Cerebellar cortex (tissue), 1 donor: ENCODE measurements at places on chromosomes 7 and 10.
A peak's percentile ranks its signal among the peaks of the same experiment; 100 is the strongest.

DNA sequence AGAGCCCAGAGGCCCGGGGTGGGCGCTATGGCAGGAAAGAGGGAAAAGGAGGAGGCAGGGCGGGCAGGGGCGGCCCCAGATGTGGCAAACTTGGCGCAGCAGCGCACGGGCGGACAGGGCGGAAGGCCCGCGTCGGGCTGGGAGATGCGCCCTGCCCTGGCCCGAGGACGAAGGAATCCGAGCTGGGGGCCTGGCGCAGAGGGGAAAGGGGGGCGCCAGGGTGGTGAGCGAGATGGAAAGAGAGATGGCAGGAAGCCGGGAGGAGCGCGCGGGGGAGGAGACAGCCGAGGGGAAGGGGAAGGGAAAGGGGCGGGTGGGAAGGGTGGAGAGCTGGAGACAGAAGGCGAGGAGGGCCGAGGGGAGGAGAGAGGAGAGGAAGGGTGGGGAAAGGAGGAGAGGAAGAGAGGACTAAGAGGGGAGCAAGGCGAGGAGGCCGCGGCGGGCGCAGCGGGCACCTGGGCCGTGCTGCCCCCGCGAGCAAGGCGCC is at the start of gene MARVELD1:
TSS of gene MARVELD1 (plus strand) at position 392 of the 487 bp plus-strand sequence. CDS start 147 bp downstream, outside the sequence.
- peak; percentile 63 for DNase-seq

- peak; percentile 70 for DNase-seq
Observed at GRCh38 chr7:117110480-117111315, 157.4 kb downstream of the ST7 start.

DNA sequence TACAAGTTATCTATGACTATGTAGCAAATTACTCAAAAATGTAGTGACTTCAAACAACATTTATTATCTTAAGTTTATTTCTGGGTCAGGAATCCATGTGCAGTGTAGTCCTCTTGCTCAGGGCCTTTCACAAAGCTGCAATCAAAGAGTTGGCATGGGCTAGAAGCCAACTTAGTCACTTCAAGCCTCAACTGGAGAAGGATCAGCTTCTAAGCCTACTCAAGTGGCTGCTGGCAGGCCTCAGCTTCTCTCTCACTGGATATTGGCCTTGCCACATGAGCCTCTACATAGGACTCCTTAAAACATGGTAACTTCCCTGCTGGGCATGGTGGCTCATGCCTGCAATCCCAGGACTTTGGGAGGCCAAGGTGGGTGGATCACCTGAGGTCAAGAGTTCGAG is 5.0 kb upstream of the NFE2L3 start:
- DNase-seq, result no peak

DNA sequence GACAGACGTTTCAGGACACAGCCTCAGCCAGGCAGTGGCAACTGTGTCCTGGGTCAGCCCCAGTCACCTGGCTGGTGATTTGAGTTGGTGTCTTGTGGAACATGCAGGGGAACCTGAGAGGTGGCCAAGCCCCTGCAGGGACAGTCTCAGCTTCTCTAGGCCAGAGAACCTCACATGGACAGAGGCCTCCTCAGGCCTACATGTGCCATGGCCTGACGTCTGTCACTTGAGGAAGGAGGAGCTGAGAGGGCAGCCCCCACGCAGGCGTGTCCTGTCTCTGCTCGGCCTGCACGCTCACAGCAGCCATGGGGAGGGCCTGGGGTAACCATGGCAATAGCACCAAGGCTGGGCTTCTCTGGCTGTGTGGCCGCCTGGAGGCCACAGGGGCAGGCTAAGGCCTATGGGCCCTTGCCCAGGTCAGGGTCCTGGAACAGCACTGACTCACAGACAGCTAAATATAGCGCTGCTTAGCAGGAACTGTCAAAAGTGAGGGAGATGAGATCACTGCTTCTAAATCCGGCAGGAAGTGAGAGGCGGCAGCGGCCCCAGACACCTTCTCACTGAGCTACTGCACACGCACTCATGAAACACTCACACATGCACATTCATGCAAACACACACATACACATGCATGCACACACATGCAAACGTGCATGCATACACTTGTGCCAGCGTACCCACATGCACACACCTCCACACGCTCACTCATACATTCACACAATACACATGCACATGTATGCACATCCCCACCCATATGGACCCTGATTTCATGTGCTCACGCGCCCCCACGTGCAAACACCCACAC is 57.0 kb downstream of the YKT6 start:
- DNase-seq, result no peak

- no peak for DNase-seq
Observed at GRCh38 chr7:127872122-127872521, 159.1 kb downstream of the LRRC4 start.

GRCh38 chr10:60944058-60944909 is at the start of gene RHOBTB1:
Gene RHOBTB1, minus strand, starts transcription at chr10:60944185. Its CDS starts 32,643 bp downstream, at chr10:60911542.
- DNase-seq, result peak; percentile 52

DNA sequence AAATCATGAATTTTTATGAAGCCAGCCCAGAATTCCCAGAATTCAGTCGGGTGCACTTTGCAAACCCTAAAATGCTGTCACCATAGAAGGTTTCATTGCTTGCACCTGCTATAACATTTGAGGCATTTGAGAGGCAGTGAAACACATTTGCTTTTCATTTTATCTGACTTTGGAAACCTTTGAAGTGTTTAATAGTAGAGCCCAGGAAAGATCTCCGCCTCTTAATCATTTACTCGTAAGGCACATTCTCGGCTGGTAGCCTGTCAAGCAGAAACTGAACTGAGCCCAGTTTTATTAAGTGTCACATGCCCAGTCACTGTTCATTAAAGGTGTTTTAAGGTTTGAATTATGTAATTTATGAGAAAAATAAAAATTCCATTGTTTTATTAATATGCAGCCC is 247.6 kb downstream of the EMX2 start:
- DNase-seq, result no peak

GRCh38 chr10:91022390-91022789 is 101.5 kb upstream of the ANKRD1 start:
- no peak for DNase-seq

DNA sequence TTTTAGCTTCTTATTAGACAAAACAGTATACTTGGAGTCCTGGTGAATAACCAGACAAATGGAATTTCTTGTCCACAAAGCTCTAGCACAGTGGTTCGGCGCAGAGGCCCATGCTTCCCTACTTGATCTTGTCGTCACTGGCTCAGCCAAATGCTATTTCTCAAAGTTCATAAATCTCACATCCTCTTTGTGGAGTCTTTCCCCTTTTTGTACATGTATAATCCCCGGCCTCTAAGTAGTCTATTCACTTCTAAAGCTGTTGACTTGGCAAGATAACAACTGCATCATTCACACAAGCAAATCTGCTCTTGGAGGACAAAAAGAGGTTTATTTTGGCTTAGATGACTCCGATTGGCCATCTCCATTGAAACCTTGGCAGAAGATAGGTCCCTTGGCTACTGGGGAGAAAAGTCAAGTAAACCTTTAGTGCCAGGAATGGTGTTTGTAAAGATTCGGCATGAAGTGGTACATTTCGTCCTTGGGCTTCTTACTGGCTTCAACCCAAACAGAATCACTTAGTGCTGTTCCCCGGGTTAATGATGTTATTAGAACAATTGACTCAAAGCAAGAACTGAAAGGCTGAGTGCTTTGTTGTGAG is 5.1 kb upstream of the AKR1E2 start:
- no peak for DNase-seq

DNA sequence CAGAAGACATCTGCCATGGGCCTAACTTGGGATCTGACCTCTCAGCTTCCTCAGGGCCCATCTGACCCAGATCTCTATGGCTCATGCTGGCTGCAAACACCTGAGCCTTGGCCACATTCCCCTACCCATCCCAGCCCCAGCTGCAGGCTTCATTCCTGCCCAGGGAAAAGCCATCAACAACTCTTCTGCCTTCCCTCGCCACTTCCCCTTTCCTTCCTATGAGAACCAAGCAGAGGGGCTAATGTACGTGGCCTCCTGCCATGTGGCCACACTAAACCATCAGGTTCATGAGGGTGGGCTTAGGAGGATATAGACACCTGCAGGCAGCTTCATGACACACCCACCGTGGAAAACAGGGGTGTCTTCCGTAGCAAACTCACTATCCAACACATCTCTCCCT is 312.2 kb downstream of the GALNT17 start:
- DNase-seq, result peak; percentile 47

DNA sequence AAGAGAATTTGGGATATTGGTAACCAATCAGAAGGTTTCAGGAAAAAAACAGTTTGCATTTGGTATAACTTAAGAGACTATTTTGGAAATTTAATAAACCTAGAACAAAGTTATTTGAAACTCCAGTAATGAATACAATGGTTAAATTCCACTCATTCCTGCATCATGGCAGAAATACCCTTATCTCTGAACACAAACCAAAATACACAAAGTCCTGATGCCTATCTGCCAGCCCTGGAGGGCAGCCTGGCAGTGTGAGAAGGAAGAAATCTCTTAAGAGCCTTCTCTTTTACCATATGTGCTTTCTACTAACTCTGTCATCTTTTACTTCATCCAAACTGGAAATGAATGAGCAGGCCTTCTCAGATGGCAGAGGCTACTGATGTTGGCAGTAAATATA is 147.1 kb upstream of the LYZL1 start:
- no peak for DNase-seq

- peak; percentile 37 for DNase-seq
Observed at GRCh38 chr10:31490858-31491504, 172.0 kb downstream of the ZEB1 start.

DNA sequence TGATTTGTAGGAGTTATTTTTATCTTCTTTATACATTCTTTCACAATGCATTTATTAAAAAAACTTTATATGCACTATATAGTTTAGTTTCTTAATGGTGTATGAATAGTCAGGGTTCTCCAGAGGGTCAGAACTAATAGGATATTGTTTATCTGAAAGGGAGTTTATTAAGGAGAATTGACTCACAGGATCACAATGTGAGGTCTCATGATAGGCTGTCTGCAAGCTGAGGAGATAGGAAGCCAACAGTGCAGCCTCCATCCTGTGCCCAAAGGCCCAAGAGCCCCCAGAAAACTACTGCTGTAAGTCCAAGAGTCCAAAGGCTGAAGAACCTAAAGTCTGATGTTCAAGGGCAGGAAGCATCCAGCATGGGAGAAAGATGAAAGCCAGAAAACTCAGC is 192.8 kb upstream of the AHR start:
- DNase-seq, result no peak

GRCh38 chr7:141416650-141417270 is 134.4 kb upstream of the AGK start:
- DNase-seq, result no peak

GRCh38 chr7:42994096-42994495 is 61.9 kb downstream of the MRPL32 start:
- no peak for DNase-seq

GRCh38 chr7:85386460-85386859 is 199.6 kb upstream of the SEMA3D start:
- no peak for DNase-seq

- no peak for DNase-seq
Observed at GRCh38 chr10:29142516-29143314, 146.2 kb upstream of the LYZL1 start.

DNA sequence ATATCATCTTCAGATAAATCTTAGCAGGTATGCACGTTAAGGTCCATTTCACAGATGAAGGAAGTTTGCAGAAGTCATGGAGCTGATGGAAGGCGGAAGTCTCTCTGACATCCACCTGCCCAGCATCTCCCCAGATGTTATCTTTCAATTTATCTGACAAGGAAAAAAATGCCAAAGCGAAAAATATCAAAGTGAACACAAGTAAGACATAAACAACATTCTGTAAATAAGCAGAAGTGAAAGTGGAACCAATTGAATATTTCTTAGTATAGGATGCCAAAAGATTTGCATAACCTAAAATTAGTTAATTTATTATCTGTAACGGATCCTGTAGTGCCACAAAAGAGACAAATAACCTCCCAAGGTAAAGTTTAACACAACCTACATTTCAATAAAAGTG is 73.6 kb upstream of the NEBL start:
- DNase-seq, result no peak

- DNase-seq, result no peak
Observed at GRCh38 chr10:96560489-96560888, 26.3 kb downstream of the TM9SF3 start.

- DNase-seq, result no peak
Observed at GRCh38 chr10:106278383-106278782, 886.1 kb downstream of the SORCS1 start.

DNA sequence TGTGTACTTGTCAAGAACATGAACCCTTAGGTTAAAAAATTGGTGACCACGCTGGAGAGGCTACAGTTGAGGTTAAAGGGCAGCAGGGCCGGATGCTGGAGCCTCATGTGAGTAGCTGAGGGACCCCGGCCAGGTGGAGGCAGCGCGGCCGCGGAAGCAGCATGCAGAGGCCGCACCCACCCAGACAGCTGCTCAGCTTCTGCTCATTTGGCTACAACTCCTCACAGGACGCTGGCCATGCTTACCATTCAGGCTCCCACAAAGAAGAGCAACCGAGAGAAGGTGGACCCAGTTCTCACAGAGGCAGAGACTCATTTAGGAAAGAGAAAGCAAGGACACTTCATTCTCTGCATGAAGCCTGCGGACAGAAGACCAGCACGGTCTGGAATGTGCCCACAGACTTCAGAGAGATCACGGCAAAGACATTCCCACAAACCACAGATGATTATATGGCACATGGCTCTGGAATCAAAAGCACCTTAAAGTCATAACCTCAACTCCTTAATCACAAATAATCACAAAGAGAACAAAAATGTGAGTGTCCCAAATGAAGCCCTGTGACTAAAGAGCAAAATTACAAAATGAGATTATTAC is 94.4 kb downstream of the VOPP1 start:
- DNase-seq, result no peak

DNA sequence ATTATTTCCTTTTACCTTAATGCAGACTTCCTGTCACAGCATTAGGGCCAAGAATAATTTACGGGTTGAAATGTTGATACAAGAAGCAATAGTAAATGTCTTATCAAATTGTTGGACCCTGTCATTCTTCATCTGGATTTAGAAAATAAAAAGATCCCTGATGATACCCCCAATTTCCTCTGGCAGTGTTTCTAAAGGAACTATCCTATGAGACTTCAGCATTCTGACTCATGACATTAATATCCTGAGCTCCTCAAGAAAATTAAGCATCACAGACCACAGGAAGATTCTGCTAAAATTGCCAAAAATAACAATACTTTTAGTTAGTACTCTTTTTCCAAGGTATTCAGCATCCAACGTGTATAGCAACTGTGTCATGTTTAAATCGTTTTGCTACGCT is 490.5 kb upstream of the ANKRD30A start:
- no peak for DNase-seq

DNA sequence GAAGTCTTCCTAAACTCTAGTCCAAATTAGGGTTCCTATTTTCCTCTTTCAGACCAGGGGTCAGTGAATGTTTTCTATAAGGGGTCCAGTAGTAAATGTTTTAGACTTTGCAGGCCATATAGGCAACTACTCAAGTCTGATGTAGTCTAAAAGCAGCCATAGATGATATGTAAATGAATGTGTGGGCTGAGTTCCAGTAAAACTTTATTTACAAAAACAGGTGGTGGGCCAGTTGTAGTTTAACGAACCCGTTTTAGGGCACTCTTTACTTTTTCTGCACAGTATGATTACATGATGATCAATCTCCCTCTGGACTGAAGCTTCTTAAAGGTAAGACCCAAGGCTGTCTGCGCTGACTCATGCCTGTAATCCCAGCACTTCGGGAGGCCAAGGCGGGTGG is 243.6 kb downstream of the CAMK1D start:
- no peak for DNase-seq

- no peak for DNase-seq
Observed at GRCh38 chr7:128352153-128352537, 8.4 kb upstream of the RBM28 start.
